ENCODE measurements at places on chromosomes 6 and 20.

GRCh38 chr6:33960345-33961313 is 156.8 kb upstream of the MLN start:
- ATAC-seq = no peak

DNA sequence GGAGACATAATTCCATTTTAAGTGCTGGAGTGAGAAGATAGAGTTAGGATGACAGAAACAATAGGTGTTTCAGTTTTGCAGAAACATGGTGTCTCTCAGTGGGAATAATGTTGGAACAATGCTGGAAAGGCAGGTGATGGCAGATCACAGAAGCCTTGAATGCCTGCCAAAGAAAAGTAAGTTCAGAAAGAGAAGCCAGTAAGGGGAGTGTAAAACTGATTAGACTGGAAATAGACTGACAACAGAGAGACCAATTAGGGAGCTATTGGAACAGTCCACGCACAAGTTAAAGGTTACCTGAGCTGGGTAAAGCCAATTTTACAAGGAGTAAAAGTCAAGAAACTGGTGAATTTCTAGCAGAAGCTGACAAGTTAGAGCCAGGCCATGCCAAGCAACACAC is 142.9 kb downstream of the TFAP2A start:
- ATAC-seq = no peak

DNA sequence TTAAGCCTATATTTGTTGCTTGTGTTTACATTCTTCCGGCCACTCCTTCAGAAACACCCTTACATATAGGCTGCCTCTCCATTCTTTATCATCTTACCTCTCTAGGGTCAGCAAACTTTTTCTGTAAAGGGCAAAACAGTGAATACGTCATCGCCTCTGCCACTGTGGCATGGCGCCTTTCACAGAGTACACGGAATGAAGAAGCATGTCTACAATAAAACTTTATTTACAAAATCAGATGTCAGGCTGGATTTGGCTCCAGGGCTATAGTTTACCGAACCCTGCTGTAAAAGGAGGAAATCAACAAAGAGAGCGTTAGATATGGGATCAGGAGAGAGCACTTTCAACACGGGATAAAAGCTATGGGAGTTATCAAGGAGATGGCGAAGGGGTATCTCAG is 9.3 kb upstream of the NCR2 start:
- ATAC-seq = no peak

DNA sequence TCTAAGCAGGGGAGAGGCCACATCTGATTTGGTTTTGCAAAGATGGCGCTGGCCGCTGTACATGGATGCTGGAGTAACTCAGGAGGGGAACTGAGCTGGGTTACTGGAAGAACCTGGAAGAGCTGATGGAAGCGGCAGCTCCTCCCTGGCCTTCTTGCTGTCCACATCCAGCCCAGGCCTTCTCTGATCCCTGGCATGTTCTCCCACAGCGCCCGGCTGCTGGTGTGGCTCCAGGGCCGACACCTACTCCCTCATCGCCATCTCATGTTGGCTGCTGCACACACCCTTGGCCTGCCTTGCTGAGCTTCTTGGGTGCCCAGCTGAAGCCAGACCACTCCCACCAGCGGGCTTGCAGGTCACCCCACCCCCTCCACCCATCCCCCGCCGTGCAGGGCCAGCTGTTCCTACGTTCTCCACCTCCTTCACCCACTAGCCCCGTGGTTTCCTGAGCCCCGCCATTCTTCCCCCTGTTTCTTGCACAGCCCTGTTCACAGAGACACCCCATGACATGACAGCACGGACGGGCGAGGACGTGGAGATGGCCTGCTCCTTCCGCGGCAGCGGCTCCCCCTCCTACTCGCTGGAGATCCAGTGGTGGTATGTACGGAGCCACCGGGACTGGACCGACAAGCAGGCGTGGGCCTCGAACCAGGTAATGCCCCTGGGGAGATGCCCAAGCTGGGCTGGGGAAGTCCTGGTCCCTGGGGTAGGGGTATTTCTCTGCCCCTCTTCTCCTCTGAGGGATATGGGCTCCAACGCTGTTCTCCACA is 28.4 kb downstream of the VSTM2L start:
- ATAC-seq = no peak

DNA sequence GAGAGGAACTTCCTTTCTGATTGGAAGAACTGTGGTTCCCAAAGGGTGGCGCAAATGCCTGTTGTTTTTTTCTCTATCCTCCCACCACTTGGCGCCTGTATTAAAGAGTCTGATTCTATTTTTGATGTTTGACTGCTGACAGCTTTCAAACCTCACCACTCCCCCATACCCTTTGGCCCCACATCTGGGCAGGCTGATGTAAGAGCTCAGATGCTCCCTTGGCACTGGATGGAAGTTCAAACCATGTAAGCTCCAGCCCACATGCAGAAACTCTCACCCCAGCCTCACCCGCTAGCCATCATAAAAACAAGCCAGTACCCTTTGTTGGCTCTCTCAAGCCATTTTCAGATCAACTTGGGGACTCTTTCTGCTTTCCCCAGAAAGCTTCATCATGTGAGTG is 20.0 kb upstream of the TMEM14A start:
- ATAC-seq = no peak
